ENCODE measurements at places on chromosomes 3 and 15. TPM values are rescaled to one million over a fixed set of nuclear protein-coding genes. Genes with fewer than 3 reads are reported as not detected.
A peak's percentile ranks its signal among the peaks of the same experiment; 100 is the strongest.

RPL29 gene
- polyA plus RNA-seq, result 2,526 TPM

SPATA12 gene
- not detected for polyA plus RNA-seq

DNA sequence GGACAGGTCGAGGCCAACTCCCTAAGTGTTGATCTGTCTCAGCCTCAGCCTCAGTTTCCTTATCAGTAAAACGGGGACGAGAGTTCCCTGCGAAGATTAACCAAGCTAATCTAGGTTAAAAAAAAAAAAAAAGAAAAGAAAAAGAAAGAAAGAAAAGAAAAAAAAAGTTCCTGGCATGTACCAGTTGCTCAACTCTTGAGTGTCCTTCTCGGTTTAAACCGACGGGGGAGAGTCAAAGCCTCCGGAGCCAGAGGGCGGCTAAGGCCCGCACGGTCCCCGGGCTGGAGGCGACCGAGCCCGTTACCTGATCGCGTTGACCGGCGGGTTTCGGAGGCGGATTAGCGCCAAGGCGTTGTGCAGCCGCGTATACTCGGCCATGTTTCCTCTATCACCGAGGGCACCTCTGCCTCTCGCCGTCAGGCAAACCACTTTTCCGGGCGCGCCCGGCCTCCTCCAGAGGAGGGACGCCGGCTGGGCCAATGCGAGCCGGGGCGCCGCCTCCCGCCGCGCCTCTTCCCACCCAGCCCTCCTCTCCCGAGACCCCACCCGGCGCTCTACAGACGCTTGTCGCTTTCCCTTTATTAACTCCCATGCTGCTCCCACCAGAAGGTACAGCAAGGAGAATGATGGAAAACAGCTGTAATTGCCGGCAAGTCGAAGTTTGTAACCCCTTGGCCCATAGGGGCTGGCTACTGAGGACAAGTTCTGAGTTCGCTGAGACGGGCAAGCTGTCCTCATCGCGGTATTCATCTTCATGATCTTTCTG is at the start of gene EHHADH:
Gene EHHADH, minus strand, starts transcription at position 405 of the 766 bp plus-strand sequence. Its CDS starts 27 bp downstream, at position 378.
- no peaks in the 10 kb centered on the region for H3K4me1 ChIP-seq
- H3K27ac ChIP-seq, result peak within 1 kb of the TSS; percentile 30
- H3K4me3 ChIP-seq, result peak within 1 kb of the TSS; percentile 74
- no peaks in the 10 kb centered on the region for H3K36me3 ChIP-seq
- H3K27me3 ChIP-seq, result no peaks in the 10 kb centered on the region

GRCh38 chr3:117442566-117442965 is 733.0 kb downstream of the TUSC7 start:
- DNase-seq, result no peak
- no peaks in the 10 kb centered on the region for H3K27me3 ChIP-seq
- no peak overlapping the region for H3K4me3 ChIP-seq
- no peak overlapping the region for H3K27ac ChIP-seq

DNA sequence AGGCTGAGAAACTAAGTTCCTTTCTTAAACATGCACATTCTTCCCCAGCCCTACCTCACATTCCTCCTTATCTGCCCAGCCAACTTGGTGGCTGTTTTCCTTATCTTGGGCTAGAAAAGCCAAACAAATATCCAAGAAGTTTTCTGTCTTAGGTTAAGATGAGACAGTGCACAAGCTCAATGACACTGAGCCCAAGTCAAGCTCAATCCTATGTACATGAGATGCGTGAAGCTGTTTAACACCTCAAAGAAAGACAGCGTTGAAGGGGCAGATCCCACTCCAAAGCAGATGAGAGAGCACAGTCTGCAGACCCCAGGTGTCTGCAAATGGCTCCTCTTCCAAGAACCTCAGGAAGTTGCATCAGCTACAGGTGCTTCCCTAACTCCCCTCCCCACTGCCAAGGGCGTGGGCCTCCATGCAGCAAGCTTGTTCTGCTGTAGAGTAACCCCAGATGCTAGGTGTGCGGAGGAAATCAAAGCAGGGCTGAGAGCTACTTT is 16.6 kb downstream of the LRRC2 start:
- DNase-seq, result no peak
- no peak overlapping the region for H3K4me3 ChIP-seq
- no peaks in the 10 kb centered on the region for H3K4me1 ChIP-seq
- H3K36me3 ChIP-seq, result no peaks in the 10 kb centered on the region
